CD4-positive, alpha-beta T cell treated with Interleukin-21 for 1 hour (primary cell): ENCODE measurements at places on chromosomes 1 and 21.

- no peak for DNase-seq
Measured at GRCh38 chr1:228976316-228976715, 241.0 kb downstream of the RHOU start.

DNA sequence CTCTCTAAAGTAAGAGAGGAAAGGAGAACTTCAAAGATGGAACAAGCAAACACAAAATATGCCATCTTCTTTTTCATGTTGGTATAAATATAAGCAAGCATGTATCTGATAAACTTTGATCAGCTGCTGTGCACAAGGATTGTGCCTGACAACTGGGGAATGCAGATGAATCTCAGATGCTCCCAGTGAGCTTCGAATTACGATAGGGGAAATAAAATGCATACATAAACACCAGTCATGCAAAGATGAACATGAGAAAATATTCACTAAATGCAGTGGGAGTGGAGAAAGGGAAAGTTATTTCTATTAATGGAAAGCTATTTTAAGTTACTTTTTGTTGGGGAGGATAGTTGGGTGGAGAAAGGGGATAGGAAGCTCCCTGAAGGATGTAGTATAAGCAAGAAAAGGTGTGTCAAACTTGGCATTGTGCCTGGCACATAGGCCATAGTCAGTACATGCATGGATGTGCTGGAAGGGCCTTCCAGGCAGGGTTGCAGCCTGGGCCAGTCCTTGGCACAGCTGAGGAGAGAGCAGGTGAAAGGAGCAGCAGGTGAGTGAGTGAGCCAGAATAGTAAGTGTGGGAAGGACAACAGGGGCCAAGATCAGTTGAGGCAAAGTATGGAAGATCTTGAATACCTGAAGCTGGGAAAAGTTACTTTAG, 57.8 kb upstream of the PGD start:
- DNase-seq = no peak

DNA sequence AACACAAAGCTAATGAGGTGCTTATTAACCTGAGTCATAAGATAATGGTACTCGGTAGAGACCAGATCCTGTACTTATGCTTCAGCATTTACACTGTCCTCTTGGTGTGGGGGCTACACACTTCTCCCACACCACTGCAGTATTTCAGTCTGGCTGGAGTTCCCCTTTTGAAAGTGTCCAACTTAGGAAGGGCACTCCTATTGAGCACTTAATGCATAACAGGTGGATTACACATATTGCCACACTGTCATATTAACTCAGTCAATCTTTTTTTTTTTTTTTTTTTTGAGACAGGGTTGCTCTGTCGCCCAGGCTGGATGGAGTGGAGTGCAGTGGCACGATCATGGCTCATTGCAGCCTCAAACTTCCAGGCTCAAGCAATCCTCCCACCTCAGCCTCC, 1.5 kb downstream of the GPATCH4 start:
- DNase-seq = peak; percentile 47

DNA sequence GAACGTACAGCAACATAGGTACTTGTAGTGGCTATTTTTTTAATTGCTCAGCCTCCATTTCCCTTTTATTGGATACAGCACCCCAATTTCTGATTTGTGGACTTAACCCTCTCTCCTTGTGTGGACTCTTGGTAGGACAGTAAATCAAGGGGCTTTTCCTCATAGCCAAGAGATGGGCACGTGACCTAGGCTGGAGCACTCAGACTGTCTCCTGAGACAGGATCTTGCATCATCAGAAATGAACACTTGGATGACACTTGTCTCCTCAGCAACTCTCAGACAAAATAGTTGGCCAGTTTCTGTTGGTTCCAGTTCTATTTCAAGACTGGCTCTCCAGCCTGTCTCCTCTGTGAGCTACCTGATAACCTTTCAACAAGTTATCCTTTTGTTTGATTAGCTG, 112.9 kb upstream of the ZNF678 start:
- DNase-seq = no peak

GRCh38 chr1:100391675-100392074, 39.4 kb downstream of the CDC14A start:
- DNase-seq = peak; percentile 51

DNA sequence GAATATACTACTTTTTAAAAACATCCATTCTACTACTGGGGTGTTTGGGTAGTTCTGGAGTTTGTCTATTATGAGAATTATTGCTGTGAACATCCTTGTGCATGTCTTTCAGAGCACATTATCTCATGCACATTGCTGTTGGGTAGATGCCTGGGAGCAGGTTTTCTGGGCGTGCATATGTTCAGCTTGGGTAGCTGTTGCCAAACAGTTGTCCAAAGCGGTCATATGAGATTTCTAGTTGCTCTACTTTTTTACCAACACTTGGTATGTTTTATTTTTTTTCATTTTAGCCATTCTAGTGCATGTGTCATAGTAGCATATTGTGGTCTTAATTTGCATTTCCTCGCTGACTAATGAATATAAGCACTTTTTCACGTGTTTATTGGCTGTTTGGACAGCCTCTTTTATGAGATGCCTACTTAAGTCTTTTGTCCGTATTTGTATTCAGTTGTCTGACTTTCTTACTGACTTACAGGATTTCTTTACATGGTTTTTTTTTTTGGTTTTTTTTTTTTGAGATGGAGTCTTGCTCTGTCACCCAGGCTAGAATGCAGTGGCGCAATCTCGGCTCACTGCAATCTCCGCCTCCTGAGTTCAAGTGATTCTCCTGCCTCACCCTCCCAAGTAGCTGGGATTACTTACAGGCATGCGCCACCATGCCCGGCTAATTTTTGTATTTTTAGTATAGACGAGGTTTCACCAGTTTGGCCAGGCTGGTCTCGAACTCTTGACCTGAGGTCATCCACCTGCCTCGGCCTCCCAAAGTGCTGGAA, 18.1 kb downstream of the ZDHHC18 start:
- no peak for DNase-seq

- no peak for DNase-seq
Measured at GRCh38 chr1:181662606-181663005, 179.3 kb downstream of the CACNA1E start.

DNA sequence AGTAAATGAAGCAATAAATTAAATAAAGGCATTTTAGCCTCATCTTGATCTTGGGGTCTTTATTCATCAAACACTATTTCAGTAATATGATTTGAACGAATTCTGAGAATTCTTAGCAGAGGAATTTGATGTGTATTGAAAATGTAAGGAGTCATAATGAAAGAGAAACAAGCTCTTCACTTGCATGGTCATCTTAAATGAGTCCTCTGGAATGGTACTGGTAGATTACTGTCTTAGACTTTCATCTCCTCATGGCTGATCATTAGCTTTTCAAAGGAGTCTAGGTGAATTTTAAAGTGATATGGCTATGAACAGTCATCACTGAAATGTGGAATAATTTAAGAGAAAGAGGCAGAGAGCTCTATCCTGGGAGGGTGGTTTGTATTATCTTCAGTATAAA, 30.0 kb downstream of the PRRC2C start:
- DNase-seq = no peak

DNA sequence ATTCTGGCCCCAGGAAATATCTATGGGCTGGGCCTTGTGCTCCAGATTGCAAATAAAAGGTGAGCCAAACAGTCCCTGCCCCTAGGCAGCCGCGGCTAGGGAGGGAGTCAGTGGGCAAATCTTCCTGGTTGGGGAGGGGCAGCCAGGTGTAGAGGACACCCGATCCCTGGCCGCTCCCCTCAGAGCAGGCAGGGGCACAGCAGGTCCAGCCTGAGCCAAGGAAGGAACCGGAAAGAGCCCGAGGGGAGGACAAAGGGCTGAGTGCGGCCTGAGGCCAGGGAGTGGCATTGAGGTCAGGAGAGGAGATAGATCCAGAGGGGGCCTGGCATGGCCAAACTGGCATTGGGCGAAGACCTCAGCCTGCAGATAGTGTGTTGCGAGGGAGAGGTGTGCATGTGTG, 36.6 kb upstream of the ARF1 start:
- no peak for DNase-seq
